AG04450 (cell line): ENCODE measurements at places on chromosomes 16 and 17.

GRCh38 chr16:14309001-14309886 lies 238.1 kb downstream of the MRTFB start:
- no peak for DNase-seq

- DNase-seq, result no peak
Observed at GRCh38 chr16:5062790-5063765, 2.7 kb downstream of the C16orf89 start.

DNA sequence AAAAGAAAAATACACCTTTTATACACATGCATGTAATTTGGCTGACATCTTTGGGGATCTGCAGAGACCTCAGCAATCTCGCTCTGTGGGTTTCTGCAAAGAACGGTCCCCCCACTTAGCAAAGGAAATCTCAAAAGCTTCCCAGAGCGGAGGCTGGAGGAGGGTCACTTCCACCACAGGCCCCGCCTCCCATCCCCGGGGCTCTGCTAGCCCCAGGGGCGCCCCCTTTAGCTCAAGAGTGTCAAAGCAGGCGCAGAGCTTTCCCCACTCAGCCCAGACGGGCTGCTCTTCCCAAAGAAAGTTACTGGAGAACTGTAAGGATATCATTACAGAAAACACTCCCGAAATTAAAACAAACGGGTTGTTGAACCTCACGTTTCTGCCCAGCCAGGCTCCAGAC lies 11.4 kb downstream of the SLC13A5 start:
- DNase-seq, result no peak

- DNase-seq, result no peak
Observed at GRCh38 chr17:43342589-43342890, 56.3 kb upstream of the ARL4D start.

- no peak for DNase-seq
Observed at GRCh38 chr16:79534143-79534542, 66.4 kb downstream of the MAF start.

DNA sequence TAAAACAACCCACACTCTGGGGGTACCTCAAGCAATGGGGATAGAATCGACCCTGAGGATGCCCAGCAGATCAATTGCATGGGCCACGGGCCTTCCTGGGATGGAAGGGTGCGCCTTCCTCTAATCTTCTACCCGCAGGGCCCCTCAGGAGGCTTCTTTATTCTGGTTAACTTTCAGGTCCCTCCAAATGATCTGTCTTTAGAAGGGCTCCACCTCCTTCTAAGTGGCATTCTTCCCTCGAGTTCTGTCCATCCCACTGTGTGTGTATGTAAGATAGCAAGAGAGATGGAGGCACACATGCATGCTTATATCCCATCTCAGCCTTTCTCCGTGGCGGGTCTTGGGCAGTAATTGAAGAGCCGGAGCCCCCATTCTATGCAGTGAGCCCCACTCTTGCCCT lies 125.7 kb downstream of the MRM1 start:
- DNase-seq, result no peak

- DNase-seq, result no peak
Observed at GRCh38 chr16:57082664-57083063, 9.7 kb upstream of the CPNE2 start.

GRCh38 chr17:11495613-11496012 lies 102.7 kb upstream of the DNAH9 start:
- DNase-seq, result no peak

- DNase-seq, result no peak
Observed at GRCh38 chr16:4180511-4180910, 61.4 kb downstream of the SRL start.

DNA sequence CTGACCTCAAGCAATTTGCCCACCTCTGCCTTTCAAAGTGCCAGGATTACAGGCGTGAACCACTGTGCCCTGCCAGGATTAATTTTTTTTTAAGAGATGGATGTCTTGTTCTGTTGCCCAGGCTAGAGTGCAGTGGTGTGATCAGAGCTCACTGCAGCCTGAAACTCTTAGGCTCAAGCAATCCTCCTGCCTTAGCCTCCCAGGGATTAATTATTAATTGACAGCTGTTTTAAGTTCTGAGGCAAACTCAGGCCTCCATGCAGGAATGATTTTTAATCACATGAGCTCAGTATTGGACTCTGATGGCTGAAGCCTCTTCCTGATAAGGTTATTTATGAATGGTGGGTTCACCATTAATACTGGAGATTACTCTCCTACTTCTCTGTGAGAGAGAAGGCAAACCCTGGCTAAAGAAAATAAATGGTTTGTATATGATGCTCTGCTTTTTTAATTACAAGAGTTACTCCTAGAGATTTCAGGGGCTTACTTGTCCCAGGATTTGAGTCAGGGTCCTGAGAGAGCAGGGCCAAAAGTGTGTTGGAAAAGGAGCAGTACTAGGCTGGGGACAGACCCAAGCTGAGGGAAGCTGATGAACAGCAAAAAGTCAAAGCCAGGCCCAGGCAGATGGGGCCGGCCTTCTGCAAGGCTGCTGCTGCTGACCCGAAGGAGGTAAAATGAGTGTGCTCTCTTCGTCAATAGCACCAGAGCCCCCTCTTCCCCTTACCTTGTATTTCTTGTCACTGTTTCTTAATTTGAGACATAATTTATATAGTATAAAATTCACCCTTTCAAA lies 56.9 kb upstream of the HAS3 start:
- DNase-seq, result no peak

DNA sequence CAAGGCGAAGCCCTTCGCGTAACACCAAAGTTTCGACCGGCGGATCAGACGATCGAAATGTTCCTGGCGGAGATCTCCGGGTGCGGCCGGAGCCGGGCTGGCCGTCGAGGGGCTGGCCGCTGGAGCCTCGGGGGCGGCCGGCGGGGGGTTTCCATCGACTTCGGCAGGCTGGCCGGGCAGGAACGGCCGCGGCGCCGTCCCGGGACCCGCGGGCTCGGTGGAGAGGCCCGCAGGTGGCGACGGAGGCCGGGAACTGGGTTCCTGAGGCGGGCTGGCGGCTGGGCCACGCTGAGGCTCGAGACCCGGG lies 1.1 kb downstream of the EPOP start:
- DNase-seq, result no peak

GRCh38 chr17:80474961-80475909 lies 1.2 kb downstream of the NPTX1 start:
- no peak for DNase-seq

DNA sequence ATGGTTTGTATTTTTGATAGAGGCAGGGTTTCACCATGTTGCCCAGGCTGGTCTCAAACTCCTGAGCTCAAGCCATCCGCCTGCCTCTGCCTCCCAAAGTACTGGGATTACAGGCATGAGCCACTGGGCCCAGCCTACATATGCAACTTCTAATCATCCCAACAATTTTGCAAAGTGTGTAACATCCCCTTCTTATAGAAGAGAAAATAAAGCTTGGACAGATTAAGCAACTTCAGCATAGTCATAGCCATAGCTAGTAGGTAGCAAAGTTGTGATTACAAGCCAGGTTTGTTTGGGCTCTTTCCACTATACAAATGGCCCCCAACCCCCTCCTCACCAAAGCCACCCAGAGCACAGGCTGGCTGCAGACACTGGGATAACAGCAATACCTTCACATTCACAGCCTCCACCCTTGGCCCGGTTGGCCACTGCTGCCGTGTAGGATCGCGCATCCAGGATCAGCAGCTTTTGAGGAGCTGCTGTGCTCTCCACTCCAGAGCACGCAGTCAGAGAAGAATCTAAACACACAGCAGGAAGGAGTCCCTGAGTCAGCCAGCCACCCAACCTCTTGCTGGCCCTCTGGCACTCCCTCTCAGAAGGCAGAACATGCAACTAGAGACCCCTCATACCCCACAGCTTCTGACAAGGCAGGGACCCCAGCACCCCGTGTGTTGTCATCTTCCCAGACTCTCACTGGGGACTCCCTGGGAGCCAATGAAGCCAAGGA lies 7.9 kb downstream of the MTMR4 start:
- no peak for DNase-seq

- DNase-seq, result no peak
Observed at GRCh38 chr17:48499248-48499647, 31.6 kb downstream of the HOXB1 start.

DNA sequence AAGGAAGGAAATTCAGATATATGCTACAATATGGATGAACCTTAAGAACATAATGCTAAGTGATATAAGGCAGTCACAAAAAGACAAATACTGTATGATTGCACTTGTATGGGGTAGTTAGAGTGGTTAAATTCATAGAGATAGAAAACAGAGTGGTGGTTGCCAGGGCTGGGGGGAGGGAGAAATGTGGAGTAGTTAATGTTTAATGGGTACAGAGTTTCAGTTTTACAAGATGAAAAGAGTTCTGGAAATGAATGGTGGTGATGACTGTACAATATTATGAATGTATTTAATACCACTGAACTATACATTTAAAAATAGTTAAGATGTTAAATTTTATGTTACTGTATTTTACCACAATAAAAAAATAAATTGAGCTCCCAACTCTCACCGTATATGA lies 157.9 kb downstream of the TOX3 start:
- no peak for DNase-seq

DNA sequence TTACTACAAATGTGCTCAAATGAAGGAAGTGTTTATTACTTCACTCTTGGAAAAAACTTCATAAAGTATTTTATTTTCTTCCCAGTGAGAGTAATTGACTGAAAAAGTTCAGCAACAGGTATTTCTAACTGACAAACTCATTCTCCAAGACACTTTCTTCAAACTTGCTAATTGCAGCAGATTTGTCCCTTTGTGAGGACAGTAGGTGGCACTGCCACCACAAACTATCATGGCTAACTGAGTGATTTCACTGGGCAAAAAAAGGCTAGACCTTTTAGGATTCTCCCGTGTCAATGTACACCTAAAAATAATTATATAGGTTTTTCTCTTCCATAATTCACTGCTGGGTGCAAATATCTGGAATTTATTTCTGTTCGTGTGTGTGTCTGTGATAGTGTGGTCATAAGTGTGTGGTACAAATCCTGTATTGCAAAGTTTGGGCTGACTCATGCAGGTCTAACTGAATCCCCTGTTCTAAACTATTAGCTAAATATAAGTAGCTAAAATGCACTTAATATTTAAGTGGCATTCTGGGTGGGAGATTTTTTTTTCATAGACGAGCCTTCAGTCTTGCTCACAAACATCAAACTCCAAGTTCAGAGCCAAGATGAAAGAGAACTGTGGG lies 3.9 kb downstream of the HS3ST3A1 start:
- DNase-seq, result no peak

DNA sequence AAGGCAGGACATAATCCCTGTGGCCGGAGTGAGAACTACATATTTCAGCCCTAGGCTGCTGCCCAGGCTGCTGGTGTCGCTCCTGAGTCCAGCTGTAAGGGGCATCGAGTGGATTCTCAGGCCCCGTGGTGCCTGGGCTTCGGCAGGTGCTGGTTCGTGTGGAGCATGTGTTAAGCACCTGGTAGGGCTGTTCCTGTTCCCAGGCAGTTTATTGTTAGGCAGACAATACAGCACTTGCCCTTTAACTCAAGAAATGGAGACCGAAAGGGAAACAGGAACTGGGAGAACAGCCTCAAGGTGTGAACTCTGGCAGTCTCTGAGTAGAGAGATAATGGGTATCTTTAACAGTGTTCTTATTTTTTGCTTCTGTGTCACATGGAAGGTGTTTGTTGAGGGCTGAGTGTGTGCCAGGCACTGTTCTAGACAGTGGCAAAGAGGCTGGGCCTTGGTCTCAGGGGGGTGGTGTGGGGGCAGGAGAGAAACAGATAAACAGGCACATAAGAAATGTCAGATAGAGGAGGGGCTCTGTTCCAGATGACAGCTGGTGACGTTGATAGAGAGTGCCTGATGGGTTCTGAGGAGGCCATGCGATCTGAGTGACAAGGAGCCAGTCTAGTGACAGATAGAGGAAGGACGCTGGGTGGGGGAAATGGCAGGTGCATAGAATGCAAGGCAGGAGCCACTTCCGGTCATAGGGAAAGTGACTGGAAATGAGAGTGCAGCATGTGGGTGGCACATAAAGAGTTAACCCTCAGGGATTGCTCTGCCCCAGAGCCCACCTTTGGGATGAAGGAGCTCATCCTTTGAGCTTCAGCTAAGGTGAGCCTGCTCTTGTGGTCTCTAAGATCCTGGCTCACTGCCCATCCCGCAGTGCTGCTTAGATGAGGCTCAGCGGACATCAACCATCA lies 33.8 kb downstream of the EPN2 start:
- DNase-seq, result no peak

- no peak for DNase-seq
Observed at GRCh38 chr17:71938340-71939010, 182.3 kb upstream of the SOX9 start.

GRCh38 chr17:73909186-73909585 lies 264.9 kb upstream of the SDK2 start:
- no peak for DNase-seq

DNA sequence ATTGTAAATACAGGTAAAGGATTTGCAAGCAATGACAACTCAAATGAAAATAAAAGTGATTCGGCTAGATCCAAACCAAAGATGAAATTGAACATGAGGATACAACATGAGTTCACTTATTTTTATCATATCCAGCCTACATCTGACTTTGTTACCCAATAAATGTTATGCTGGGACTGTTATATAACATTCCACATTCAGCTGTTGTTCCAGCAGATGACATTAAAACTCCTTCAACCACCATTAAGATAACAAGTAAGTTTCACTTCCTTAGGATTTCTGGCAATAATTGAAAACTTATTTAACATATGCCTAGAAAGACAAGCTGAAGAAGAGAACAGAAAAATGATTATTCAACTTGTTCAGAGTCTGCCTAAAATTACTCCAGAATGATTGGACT lies 729.4 kb downstream of the CDH11 start:
- DNase-seq, result no peak

DNA sequence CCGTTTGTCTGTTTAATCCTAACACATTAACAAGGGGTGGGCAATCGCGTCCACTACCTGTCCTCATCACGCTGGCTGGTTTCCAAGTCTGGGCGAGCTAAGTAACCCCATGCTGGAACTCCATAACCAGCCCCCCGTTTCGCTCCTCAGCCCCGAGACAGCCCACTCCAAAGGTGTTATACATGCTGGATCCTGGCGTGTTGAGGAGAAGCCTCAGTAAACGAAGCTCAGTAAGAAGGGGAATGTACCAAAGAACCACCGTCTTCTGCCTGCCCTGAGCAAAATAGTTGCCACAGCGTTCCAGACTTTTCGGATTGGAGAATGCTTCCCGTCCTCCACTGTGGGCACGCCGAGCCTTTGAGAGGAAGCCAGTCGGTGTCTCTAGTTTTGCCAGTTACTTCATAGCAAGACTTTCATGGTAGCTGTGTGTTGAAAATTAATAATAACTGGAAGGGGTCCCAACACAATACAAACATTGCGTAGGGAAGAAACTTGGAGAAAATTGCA lies 16.1 kb upstream of the C17orf78 start:
- no peak for DNase-seq

- no peak for DNase-seq
Observed at GRCh38 chr16:49281843-49282642, 405 bp upstream of the CBLN1 start.

GRCh38 chr17:3532106-3532858 lies 25.3 kb downstream of the TRPV3 start:
- DNase-seq, result no peak
